Caudate nucleus (tissue), 63 donors: ENCODE measurements at places on chromosomes 1 and 21.
A peak's percentile ranks its signal among the peaks of the same experiment; 100 is the strongest.

- DNase-seq: no peak
These were observed 58.8 kb downstream of the FRRS1 start for GRCh38 chr1:99707535-99708142.

- DNase-seq: no peak
These were observed 314.8 kb upstream of the CXADR start for GRCh38 chr21:17197996-17198395.

DNA sequence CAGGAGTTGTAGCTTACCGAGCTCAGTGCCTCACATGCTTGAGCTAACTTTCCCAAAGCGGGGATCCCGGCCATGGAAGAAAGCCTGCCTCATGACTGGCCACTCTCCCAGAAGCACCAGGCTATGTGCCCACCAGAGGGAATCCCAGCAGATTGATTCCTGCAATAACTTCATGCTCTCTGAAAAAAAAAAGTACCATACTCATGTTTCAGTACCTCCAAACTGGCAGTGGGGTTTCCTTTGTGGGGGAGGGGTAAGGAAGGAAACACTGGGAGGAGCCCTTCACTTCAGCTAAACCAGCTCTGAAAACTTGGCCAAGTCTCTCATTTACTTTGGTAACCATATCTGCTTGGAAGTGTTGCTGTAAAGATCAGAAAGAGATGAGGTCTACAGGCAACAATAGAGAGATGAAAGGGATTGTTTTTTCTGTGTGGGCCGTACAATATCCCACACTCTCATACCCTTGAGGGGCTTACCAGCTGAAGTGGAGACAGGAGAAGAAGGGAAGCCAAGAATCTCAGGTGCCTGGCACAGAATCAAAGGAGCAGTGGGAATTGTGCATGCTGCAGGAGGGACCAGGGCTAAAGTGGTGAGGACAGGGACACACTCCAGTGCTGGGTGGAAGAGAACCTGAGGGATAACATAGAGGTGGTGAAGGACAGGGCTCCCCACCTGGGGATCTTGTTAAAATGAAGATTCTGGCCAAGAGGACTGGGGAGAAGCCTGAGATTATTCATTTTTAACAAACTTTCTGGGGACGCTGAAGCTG lies 42.4 kb upstream of the TACSTD2 start:
- DNase-seq: peak; percentile 1

- peak; percentile 27 for DNase-seq
These were observed 29.7 kb downstream of the ACP6 start for GRCh38 chr1:147640553-147641165.

DNA sequence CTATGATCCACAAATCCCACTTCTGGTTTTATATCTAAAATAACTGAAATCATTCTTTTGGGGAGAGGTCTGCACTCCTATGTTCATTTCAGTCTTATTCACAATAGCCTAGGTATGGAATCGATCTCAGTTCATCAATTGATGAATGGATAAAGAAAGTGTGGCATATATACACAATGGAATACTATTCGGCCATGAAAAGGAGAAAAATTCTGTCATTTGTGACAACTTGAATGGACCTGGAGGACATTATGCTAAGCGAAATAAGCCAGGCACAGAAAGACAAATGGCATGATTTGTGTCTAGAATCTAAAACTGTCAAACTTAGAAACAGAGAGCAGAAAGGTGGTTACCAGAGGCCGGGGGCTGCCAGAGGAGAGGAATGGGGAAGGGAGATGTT lies 5.4 kb upstream of the KRTAP10-8 start:
- no peak for DNase-seq

DNA sequence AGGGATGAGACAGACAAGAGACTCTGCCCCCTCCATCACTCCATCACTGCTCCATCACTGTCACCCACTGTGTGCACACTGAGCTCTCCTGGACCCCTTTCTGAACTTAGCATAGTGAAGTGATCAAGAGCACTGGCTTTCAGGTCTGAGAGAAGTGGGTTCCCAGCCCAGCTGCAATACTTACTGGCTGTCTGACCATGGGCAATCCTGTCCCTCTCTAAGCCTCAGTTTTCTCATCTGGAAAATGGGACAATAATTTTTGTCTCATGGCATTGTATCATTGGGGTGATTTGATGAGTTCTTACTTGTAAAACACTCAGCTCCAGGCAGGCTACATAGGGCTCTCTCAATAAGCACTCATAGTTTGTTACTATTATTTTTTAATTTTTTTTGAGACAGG lies 7.5 kb upstream of the RPS6KA1 start:
- no peak for DNase-seq

DNA sequence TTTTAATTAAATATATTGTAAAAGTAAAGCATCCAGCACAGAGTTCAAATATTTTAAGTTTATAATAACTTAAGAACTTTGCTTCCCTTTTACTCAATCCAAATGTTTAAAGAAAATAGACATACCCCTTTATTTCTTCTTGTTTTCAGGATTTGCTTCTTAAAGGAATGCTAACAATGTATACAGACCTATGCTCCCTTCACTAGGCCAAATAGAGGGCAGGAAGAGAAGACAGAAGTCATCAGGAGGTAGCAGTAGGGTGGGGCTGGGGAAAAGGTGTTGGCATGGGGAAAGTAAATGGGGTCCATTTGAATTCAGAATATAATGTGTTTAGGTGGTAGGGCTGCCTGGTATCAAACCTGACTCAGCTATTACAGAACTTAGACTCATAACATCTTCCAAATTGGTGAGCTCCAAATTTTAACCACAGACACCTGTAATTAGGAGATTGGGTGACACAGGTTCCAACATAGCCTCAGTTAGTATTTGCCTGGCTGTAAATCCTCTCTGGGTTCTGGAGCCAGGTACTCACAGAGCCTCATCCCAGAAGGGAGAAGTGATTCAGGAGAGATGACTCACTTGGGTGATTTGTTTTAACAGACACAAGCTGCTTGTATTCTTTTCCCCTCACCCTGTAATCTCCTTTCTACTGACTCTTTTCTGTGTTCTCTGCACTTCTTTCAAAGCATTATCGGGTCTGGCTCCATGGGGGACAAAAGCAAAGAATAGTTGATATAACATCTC lies 60.1 kb upstream of the DUSP10 start:
- DNase-seq: no peak

GRCh38 chr1:50106095-50106761 lies 2.5 kb upstream of the ELAVL4 start:
- DNase-seq: no peak

GRCh38 chr1:117613969-117614729 lies 8.3 kb downstream of the TENT5C start:
- DNase-seq: no peak

DNA sequence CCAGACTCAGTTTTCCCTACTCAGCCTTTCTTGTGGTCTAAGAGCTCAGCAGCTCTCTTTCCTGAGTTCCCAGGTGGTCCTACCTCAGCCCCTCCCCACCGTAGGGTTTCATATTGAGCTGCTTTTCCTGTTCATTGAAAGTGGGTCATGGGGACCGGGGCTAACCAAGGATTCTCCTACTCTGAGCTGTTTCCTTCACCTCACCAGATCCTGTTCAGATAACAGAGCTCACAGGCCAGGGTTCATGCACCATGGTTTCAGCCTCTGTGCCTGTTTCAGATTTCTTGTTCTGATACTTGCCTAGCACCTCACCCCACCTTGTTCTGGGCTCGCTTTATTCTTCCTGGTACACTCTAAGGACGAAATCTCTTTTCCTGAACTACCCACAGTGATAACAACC lies 8.5 kb downstream of the UBQLN4 start:
- DNase-seq: no peak

DNA sequence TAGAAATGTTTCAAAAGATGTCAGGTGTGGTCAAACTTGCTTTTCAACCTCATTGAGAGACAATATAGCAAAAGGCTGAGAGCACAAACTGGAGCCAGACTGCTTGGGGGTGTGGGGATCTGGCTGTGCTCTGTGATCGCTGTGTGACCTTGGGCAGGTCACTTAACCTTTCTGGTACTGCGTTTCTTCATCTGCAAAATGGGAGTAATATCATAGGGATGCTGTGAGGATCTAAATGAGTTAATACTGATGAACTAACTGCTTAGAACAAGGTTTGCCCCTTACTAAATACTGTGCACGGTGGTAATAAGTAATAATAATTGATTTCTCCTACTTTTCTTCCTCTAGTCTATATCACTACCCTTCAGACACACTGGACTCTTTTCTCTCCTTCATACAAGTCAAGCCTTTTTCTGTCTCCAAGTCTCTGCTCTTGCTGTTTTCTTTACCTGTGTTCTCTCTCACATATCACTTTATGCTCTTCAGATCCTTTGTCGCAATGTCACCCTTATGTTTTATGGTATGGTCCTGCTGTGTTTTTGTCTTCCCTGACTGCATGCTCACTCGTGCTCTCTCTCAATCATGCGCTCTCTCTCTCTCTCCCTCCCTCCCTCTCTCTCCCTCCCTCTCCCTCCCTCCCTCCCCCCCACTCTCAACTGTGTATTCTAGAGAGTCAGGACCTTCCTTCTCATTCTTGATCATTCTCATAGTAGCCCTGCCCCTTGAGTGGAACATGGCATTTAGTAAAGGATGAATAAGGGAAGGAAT lies 3.3 kb downstream of the MGST3 start:
- DNase-seq: no peak

DNA sequence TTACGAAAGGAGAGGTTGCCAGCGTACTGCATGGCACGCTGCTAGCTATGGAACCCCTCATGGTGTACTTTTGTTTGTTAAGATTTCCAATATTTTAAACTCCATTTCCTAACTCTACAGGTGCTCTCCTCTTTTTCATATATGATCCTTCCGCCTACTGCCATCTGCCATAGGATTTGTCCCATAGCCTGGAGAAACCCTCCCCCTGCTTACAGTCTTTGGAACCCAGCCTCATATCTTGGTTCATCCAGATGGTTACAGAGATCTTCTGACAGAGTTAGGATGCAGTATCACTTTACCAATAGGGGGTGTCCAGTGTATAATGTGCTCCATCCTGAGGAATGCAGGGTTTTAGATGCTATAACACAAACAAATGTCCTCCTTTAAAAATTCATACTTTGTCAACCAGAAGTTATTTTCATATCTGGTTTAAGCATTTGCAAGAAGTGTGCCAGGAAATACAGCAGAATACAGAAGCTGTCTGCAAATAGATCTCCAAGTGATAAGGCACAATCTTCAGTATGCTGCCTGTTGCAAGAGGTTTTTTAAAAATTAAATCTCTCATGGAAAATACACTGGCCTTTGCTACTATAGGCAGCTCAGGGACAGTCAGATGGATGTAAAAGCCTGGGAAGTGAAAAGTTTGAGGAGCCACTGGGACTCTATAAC lies 377.8 kb downstream of the KCNH1 start:
- no peak for DNase-seq

GRCh38 chr1:60129911-60130310 lies 56.3 kb upstream of the C1orf87 start:
- DNase-seq: no peak

DNA sequence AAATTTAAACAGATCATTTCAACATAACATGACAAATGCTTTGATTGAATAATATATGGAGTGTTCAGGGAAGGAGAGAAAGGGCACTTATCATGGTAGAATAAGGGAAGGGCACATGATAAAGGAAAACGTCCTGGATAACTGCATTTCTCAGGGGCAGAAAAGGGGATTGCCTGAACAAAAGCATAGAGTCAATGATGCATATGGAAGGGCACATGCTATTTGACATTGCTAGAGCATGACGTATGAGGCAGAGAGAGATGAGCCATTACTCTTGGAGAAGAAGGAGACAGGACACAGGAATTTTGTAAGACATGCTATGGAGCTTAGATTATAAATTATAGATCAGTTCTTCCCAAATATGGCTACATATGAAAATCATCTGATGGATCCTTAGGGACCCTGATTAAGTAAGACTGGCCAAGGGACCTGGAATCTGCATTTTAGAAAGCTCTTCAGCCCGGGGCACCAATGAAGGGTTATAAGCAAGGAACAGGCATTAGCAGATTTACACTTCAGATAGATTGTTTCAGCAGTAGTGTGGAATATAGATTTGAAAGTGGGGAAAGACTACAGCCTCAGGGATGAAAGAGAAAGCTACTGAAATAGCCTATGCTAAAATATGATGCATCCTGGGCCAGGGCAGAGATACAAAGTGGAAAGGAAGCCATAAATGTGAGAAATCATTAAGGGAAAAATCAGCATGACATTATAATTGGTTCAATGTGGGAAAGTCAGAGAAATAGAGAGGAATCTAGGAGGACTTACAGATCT lies 21.3 kb downstream of the FMO2 start:
- DNase-seq: no peak
